Karpas-422 (cell line): ENCODE measurements at places on chromosomes 13 and 19.

GRCh38 chr19:12884627-12884925 lies 2.4 kb downstream of the KLF1 start:
- DNase-seq: no peak

GRCh38 chr13:21960108-21960507 lies 289.2 kb downstream of the FGF9 start:
- no peak for DNase-seq

DNA sequence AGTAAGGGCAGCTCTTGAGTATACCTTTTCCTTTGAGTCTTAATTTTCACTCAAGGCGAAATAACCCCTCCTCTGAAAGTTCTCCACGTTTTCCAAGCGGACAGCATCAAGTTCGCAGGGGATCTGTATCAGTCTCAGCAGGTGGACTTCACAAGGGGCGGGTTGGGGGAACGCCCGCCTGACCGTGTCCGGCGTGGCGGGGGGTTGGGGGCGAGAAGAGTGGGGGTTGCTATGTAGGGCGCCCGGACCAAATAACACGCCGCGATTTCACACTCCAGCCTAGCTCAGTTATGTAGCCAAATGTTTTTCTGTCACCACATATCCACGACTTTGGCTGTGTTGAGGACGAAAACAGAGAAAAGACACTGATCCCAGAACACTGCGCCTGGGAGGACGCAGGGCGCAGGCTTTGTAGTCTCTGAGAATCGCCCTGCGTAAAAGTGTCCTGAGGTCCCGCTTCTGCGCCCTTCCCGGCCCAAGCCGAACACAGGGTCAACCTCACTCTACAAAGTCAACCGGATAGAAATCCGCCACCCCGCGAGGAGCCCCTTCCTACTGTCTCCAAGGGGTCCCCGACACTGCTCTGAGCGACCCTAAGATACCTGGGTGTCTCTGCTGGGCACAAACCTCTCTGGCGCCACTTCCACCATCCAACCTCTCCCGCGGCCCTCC lies 524 bp downstream of the RUBCNL start:
- DNase-seq: no peak

GRCh38 chr13:31138515-31138914 lies 23.2 kb downstream of the HSPH1 start:
- no peak for DNase-seq

GRCh38 chr13:32107474-32107873 lies 75.9 kb downstream of the FRY start:
- no peak for DNase-seq
